KBM-7 (cell line): ENCODE measurements at places on chromosomes 7 and 10.

DNA sequence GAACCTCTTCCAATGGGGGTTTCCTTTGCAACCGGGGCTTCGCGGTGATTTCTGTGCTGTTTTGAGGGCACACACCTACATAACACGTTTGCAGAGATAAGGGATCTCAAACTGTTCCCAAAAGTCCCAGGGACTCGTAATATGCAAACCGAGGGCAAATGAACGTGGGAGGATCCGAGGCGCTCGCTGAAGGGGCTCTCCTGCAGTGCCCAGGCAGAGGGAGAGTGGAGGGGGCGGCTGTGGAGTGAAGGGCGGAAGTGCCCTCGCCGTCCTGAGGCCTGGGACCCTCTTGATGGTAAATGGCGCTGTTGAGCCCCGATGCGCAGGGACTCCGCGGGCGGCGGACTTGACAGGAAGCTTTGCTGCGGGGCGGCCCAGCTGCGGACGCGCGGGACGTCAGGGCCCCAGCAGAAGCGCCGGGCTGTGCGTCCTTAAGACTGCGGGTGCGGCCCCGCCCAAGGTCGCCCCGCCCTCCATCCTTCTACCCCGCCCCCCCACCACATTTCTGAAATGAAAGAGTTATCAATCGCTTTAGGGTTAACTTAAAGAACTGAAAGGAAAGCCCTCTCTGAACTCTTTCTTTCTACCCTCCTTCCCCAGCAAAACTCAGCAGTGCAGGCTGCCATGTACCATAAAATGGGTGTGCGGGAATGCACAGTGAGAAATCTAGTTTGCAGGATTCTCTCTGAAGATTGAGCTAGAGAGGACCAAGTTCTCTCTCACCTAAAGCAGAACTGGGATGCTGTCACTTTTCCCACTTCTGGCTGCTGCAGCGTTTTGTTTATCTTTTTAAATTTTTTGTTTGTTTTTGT lies 151.8 kb upstream of the YAE1 start:
- DNase-seq = peak; percentile 54

DNA sequence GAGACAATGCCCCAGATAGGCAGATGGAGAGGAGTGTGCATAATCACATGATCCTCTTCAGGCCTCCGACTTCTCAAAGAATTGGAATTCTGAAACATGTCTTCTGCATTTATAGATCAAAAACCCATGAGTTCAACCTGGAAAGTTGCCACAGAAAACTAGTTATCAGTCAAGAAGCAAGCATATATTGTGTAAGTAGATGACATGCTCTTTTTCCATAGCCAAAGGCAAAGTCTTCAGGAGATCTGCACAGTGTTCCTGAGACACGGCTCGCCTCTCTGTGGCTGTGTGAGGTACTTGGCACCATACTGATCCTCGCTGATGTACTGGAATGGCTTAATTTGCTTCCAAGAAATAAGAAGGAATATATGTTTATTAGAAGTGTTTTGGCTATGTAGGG lies 213.5 kb upstream of the MKI67 start:
- DNase-seq = no peak

DNA sequence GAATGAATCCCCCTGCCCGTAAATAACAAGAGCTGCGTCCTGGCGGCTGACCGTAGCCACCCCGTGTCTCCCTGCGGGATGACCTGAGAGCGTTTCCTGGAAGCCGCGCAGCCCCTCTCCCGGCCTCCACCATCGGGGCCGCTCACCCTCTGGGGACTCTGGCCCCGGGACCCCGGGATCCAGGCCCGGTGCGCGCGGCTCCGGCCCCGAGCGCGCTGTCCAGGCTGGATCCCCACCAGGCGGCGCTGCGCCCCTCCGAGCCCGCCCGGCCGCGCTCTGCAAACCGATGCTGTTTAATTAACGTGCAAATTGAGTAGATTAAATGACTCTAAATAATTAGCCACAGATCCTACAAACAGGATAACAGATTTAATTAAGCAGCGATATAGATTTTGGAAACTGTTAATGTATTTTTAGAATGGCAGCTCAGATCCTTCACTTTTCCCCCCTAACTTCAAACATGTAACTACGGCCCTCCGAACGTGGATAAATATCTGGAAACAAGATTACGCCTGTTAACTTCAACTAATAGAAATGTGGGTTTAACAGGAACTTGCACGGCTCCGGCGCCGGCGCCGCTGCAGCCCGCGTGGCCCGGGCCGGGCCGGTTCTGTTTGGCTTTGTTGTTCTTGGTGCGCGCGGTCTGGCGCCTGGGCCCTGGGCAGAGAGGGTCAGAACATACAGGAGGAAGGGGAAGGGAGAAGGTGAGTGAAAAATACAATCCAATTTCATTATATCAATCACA lies 7.1 kb upstream of the UNCX start:
- DNase-seq = no peak

DNA sequence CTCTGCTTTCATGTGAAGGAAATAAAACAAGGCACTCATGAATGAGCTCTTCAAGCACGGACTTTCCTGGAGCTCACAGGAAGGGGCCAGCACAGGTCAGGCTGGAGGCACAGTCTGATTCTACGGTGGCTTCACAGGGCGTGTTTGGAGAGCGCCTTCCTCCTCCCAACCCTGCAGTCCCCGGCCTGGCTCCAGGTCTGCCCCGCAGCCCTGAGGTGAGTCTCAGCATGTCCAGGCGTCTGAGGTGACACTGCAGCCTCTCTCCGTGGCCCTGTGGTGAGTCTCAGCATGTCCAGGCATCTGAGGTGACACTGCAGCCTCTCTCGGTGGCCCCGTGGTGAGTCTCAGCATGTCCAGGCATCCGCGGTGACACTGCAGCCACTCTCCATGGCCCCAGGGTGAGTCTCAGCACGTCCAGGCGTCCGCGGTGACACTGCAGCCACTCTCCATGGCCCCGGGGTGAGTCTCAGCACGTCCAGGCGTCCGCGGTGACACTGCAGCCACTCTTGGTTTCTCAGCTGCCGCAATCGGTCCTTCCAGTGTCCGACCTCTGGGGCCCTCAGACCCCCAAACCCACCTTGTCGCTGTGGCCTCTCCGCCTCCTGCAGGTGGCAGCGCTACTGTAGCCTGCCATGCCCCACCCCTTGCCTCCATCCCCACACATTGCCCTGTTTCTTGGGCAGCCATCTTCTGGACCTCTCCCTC lies 381.7 kb downstream of the DNAJB6 start:
- DNase-seq = no peak

- no peak for DNase-seq
Measured at GRCh38 chr10:101322266-101323108, 31.5 kb upstream of the BTRC start.
